ENCODE measurements at places on chromosomes 7 and 10.

- no peaks in the 10 kb centered on the region for H3K36me3 ChIP-seq
- H3K4me1 ChIP-seq, result no peaks in the 10 kb centered on the region
- no peak overlapping the region for H3K27ac ChIP-seq
- no peaks in the 10 kb centered on the region for H3K27me3 ChIP-seq
Observed at GRCh38 chr7:127114742-127115265, 137.9 kb downstream of the GRM8 start.

- DNase-seq, result no peak
- no peaks in the 10 kb centered on the region for H3K27me3 ChIP-seq
- H3K36me3 ChIP-seq, result no peaks in the 10 kb centered on the region
- no peak overlapping the region for H3K4me3 ChIP-seq
- no peak overlapping the region for H3K27ac ChIP-seq
- no peaks in the 10 kb centered on the region for H3K4me1 ChIP-seq
Observed at GRCh38 chr10:25888627-25889026, 45.4 kb upstream of the MYO3A start.

DNA sequence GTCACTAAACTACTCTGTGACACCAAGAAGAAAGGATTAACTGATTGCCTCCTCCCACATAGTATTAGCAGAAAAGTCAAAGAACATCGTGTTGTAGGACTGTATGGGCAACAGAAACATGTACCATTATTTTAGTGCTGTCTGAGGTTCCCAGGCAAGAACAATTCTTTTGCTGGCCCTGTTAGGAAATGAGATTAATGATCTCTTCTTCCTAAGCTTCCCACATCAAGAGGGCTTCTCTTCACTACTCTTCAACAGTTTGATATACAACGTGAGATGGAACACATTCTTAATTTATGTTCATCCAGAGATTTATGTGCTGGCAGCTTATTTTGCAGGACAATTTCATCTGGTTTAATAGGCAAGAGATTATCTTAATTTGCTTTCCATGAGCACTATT is 219.6 kb downstream of the DOCK4 start:
- no peak for DNase-seq
- H3K4me3 ChIP-seq, result no peak overlapping the region
- peaks cover 2% of the 10 kb centered on the region for H3K36me3 ChIP-seq
- no peak overlapping the region for H3K27ac ChIP-seq
- no peaks in the 10 kb centered on the region for H3K27me3 ChIP-seq
- peaks cover 3% of the 10 kb centered on the region for H3K4me1 ChIP-seq

GRCh38 chr7:24881623-24882022 is 98.4 kb downstream of the OSBPL3 start:
- no peak overlapping the region for H3K4me3 ChIP-seq
- peaks cover 31% of the 10 kb centered on the region for H3K4me1 ChIP-seq
- DNase-seq, result no peak
- H3K36me3 ChIP-seq, result no peaks in the 10 kb centered on the region
- no peak overlapping the region for H3K27ac ChIP-seq
- H3K27me3 ChIP-seq, result no peaks in the 10 kb centered on the region
